Hematopoietic multipotent progenitor cell treated with erythropoietin and hydrocortisone succinate and interleukin-3 and kit ligand, for 15 days (in vitro differentiated cells): ENCODE measurements at places on chromosomes 11 and 22.
A peak's percentile ranks its signal among the peaks of the same experiment; 100 is the strongest.

GRCh38 chr22:25420471-25420924, 144.0 kb upstream of the GRK3 start:
- DNase-seq = no peak

- no peak for DNase-seq
These were observed 252.2 kb upstream of the MTNR1B start for GRCh38 chr11:92717240-92717639.

GRCh38 chr11:35618497-35619115, 346 bp downstream of the FJX1 start:
- no peak for DNase-seq

- peak; percentile 7 for DNase-seq
These were observed 28.8 kb downstream of the IGSF9B start for GRCh38 chr11:133927690-133928627.

- no peak for DNase-seq
These were observed 1.5 kb downstream of the TBC1D10A start for GRCh38 chr22:30325065-30325720.

DNA sequence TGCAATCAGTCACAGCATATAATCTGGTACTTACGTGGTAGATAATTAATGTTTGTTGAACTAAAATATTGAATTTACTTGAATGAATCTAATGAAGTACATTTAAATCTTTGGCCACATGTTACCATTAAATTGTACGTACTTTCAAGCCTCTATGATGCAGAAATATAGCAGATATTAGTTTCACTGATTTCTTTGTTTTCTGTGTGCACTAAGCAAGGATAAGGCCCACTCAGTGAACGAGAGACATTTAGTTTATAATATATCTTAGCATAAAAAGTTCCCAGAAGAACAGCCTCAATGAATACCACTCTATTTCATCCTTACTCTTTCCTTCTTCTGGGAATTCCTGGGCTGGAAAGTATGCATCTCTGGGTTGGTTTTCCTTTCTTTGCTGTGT, at the start of gene OR52E1:
Gene OR52E1, plus strand, starts transcription at position 301 of the 400 bp plus-strand sequence.
- no peak for DNase-seq

DNA sequence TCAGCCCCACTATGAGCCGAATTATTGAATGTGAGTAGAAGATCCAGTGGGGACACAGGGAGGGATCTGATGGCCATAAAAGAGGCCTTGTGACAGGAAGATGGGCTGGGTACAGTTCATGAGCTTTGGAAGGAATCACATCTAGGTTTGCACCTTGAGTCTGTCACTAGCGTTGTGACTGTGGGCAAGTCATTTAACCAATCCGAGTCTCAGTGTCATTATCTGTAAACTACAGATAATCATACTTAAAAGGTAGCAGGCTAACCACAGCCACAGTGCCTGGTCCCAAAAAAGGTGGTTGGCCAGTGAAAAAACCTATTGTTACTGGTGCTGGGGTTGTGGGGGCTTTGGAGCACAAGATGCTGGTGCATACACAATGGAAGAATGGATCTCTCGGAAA, 3.8 kb downstream of the HEPN1 start:
- no peak for DNase-seq

- peak; percentile 17 for DNase-seq
These were observed 115.1 kb upstream of the RASSF10 start for GRCh38 chr11:12893787-12894672.

GRCh38 chr11:61460474-61460881, 30.6 kb downstream of the SDHAF2 start:
- DNase-seq = no peak

- no peak for DNase-seq
These were observed 27.3 kb downstream of the PTPRJ start for GRCh38 chr11:48007677-48008076.

GRCh38 chr11:65574109-65574810, 1.6 kb upstream of the EHBP1L1 start:
- DNase-seq = peak; percentile 83

GRCh38 chr22:36300396-36301212, 47.7 kb downstream of the APOL1 start:
- no peak for DNase-seq

- DNase-seq = no peak
These were observed 8.7 kb upstream of the PIWIL4 start for GRCh38 chr11:94558468-94558867.

- no peak for DNase-seq
These were observed 202.0 kb downstream of the NTM start for GRCh38 chr11:131572423-131572822.

DNA sequence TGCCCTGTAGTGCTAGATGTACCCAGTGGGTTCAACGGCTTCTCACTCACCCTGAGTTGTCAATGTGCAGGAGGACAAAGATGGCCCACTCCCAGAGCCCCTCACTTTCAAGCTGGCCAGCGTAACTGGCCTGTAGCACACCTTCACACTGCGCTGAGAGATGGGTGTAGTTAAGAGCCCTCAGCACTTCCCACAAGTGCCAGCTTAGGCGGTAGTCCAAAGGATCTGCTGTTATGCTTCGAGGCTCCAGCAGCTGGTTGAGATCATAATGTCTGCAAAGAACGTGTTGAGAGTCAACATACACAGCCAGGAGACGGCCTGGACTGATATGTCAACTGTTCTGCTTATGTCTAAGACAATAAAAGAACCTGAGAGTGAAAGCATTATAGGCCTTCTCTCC, 14.7 kb upstream of the CHRNA10 start:
- DNase-seq = no peak

GRCh38 chr11:36441610-36442208, 68.4 kb downstream of the TRAF6 start:
- no peak for DNase-seq

DNA sequence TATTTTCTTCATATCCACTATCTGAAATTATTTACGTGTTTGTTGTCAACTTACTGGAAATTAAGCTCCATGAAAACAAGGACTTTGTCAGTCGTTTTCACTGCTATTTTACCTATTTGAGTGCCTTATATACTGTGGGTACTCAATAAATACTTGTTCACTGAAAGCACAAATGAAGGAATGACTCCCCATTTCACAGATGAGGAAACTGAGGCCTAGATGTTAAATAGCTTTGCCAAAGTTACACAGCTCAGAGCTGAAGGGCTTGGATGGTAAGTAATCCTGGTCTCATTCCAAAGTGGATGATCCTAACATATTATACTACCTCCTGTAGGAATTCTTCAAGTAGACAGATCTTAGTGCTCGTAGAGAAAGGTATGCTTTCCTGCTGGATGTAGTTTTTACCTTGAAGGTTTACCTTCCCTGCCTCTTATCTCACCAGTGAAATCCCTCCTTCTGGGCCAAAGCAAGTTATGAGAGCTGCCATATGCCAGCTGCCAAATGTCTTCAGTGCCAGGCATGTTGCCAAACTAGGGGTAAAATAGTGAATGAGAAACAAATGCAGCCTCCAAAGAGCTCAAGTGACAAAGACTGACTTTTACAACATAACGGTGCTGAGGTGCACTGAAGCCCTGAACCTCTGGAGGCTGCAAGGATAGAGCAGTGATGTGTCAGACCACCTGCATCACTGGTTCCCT, 129.7 kb downstream of the TRIM44 start:
- no peak for DNase-seq

DNA sequence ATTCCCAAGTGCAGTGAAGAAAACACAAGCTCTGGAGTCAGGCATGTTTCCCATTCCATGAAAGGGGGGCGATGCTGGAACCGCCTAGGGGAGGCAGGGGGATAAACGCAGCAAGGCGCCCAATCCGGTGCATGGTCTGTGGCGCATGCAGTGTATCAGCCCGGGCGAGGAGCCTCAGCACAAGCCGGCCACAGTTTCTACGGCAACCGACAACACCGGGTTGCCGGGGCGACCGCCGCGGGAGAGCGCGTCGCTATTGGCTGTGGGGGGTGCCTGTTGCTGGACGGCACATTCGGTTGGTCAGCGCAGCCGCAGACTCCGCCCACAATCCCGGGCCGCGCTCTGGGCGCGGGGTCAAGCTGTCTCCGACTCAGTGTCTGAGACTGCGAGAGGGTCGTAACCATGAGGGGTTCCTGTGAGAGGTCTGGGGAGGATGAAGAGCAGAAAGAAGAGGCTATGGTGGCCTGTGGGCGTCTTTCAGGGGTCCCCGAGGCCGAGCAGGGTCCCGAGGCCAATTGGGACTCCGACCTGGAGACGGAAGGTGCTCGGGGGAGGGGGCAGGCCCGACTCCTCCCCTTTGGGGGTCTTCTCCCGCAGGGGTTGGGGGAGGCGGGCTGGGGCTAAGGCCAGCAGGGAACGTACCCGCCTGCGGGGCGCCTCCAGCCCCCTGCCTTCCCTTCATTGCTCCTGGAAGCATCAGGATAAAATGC, at the start of gene LRRC74B:
Gene LRRC74B, plus strand, starts transcription at position 362 of the 710 bp plus-strand sequence. Its CDS starts 41 bp downstream, at position 403.
- peak; percentile 6 for DNase-seq

GRCh38 chr11:7591987-7592386, 78.2 kb downstream of the PPFIBP2 start:
- DNase-seq = no peak

DNA sequence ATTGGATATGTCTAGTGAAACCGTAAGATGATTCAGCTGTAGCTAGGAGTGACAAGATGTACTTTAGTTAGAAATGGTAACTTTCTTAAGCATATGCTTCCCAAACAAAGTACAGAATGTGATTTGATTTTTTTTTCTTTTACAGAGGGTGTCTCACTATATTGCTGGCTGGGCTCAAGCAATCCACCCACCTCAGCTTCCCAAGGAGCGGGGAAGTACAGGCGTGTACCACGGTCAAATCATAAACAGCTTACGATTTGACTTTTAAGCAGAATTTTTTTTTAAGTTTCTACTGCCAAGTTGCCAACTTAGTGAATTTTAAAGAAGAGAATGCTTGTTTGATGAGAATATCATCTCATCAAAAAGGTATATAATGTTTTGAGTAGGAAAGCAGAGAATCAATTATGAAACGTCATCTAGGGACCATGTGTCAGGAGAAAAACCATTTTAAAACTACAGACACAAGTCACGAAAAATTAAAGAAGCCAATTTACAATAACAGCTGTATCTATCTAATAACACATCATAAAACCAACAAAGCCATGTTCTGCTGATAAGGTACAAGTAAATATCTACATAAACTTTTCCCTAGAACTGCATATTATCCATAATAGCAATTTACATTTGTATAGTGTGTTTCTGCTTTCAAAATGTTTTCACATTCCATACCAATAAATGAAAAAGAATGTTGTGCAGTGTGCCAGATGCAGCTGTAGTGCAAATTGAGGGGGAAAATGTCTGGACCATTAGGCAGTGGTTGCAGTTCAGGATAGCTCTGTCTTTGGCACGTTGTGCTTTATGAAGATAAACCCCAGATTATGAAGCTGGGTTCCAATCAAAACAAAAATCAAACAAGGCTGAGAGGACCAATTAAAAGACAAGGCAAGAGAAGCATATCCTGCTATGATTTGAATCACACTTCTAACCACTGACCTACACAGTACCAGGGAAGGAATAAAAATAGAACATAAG, 33.7 kb upstream of the USP47 start:
- no peak for DNase-seq

- DNase-seq = peak; percentile 68
These were observed 20.6 kb downstream of the APOBEC3H start for GRCh38 chr22:39117585-39118191.

GRCh38 chr22:30565341-30565740, 9.1 kb downstream of the GAL3ST1 start:
- no peak for DNase-seq

- no peak for DNase-seq
These were observed 471.5 kb upstream of the API5 start for GRCh38 chr11:42840176-42840829.

DNA sequence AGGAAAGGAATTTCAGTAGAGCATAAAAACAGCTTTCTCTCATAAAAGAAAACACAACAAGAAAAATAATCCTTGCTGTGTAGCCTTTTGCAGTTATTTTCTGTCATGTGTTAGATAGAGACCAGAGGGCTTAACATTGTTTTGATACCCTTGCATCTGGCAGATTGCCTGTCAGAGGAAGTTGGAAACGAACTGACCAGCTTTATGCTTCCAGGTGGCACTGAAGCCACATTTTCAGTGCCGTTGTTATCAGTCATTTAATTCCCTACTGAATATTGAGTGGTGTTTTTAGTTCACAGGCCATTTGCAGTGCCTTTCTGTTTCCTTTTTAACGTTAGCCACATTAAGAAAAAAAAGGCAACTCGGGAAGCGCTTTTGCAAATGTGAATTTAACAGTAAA, 21.5 kb upstream of the RAG2 start:
- DNase-seq = no peak

GRCh38 chr22:41217553-41218157, 12.5 kb downstream of the L3MBTL2 start:
- no peak for DNase-seq

GRCh38 chr11:37264060-37264459, 666.0 kb upstream of the RAG2 start:
- no peak for DNase-seq

GRCh38 chr22:39658367-39658766, 87.8 kb downstream of the CACNA1I start:
- no peak for DNase-seq

DNA sequence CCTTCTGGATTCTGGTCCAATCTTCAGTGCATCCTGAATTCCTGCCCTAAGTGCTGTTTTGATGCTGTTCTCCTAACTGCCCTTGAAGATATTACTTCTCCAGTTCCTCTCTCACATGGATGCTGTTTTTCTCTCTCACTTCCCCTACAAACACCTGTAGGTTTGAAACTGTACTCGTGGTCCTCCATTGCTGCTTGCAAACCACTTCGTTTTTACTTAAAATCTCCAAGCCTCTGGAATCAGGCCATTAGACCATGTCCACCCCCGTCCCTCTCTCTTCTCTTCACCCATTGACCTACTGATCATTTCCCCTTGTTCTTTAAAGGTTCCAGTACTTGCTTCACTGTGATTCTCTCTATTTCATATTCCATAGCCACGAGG, 988.1 kb downstream of the NTM start:
- DNase-seq = no peak

DNA sequence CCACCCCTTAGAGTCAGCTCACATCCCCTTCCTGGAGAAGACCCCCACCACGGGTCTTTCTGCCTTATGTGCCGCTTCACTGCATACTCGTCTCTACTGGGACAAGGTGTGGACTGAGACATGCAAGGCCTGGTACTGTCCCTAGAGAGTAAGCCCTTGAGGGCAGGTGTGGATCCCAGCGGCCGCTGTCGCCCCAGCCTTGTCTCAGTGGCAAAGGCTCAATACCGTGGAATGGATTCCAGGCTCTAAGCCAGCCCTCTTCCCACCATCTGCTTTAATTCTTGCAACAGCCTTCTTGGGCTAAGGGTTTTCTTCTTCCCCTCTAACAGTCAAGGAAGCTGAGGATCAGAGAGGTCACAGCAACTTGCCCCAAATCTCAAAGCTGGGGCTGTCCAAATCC, 220.3 kb downstream of the CEP164 start:
- DNase-seq = no peak

GRCh38 chr11:128898580-128899344, 7.6 kb downstream of the KCNJ5 start:
- DNase-seq = no peak

- DNase-seq = no peak
These were observed 44.6 kb downstream of the NFAM1 start for GRCh38 chr22:42387631-42388030.

DNA sequence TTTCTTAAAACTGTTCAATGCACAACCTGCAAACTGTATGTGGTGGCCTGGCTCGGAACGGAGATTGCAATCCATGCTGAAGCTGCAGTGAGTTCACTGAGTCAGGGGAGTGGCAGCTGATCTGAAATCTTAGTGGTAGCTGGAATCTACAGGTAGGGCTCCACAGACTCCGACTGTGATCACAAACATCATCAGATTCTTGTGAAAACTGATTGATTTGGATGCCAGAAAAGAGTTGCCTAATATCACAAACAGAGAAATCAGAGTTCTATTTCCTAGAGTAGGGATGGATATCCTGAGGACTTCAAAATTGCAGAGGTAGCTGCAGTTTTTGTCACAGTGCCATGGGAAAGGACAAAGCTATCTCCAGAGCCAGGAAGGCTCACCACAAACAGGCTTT, 57.5 kb upstream of the SC5D start:
- DNase-seq = no peak
